ENCODE measurements at places on chromosomes 3 and 15. TPM values are rescaled to one million over a fixed set of nuclear protein-coding genes. Genes with fewer than 3 reads are reported as not detected.

FETUB gene
- not detected for total RNA-seq

MGA gene
- total RNA-seq: 40.3 TPM

- H3K27me3 ChIP-seq: no peaks in the 10 kb centered on the region
- no peak for DNase-seq
- H3K4me1 ChIP-seq: peaks cover 22% of the 10 kb centered on the region
These were observed 76.2 kb upstream of the HERC1 start for GRCh38 chr15:63909819-63910437.

DNA sequence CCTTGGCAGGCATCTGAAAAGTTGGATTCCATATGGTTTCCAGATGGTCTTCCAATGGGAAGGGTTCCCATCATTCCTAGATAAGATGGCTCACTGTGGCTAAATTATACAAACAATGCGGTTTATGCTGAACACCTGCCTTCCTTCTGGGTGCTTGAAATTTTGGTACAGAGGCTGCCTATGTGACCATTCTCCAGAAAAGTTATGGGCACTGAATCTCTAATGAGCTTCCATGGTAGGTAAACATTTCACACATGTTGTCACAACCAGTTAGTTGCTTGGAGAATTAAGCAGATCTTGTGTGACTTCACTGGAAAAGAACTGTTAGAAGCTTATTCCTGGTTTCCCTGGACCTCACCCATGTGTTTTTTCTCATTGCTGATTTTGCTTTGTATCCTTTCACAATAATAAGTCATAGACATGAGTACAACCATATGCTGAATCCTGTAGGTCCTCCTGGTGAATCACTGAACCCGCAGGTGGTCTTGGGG, 30.1 kb downstream of the PLOD2 start:
- DNase-seq: no peak
- no peak overlapping the region for H3K27ac ChIP-seq
- H3K4me3 ChIP-seq: no peak overlapping the region
- no peaks in the 10 kb centered on the region for H3K36me3 ChIP-seq

DNA sequence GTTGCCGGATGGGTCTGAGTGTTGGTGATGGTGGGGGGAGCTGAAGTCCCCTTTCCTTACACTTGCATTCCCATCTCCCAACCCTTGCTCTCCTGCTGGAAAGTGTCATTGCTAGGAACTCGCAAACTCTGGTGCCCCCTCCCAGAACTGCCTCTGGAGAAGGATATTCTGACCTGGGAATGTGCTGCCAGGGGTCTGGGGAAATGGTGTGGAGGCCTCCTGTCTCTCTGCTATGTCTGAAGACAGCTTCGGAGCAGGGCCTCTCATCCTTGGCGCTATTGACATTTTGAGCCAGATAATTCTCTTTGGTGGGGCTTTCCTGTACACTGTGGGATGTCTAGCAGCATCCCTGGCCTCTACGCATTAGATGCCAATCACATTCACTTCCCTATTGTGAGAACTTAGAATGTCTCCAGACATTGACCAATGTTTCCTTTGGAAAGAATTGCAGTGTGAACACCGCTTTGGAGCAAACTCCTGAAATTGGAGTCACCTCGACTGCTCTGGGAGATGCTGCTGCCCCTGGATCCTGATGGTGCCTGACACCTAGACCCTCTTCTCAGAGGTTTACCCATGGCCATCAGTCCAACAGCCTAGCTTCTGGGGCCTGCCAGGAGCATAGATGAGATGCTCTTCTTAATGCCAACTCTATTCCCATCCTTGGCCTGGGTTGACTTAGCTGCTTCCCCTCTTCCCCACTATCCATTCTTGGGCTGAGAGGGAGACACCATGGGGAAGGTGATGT, 2.2 kb upstream of the KY start:
- no peak overlapping the region for H3K4me3 ChIP-seq
- H3K27me3 ChIP-seq: no peaks in the 10 kb centered on the region
- H3K36me3 ChIP-seq: no peaks in the 10 kb centered on the region
- H3K4me1 ChIP-seq: peaks cover 24% of the 10 kb centered on the region

GRCh38 chr3:26574766-26575165, 47.8 kb upstream of the LRRC3B start:
- H3K4me3 ChIP-seq: no peak overlapping the region
- DNase-seq: no peak
- H3K27me3 ChIP-seq: no peaks in the 10 kb centered on the region
- no peaks in the 10 kb centered on the region for H3K36me3 ChIP-seq

DNA sequence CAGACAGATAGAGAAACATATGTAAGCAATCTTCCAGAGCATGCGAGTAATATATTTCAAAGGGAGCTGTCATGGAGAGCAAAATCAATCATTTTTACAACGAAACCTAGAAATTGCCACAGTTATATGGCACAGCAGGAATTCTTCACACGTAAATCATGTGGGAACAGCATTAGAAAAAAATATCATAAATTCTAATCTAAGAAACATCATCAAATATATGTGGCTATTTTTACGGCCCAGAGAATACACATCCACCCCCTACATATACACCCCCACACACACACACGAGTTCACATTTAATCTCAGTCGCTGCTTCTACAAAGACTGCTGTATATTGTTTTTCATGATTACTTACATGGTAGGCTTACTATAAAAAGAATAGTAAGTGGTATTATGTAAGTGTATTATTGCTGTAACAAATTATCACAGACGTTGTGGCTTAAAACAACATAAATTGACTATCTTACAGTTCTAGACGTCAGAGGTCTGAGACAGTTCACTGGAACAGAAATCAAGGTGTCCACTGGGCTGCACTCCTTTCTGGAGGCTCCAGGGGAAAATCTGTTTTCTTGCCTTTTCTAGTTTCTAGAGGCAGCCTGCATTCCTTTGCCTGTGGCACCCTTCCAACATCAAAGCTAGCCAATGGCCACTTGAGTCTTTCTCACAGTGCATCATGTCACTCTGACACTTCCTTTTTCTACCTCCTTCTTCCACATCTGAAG, 363.3 kb downstream of the ULK4 start:
- peaks cover 4% of the 10 kb centered on the region for H3K4me1 ChIP-seq
- no peaks in the 10 kb centered on the region for H3K36me3 ChIP-seq
- no peak for DNase-seq
- no peak overlapping the region for H3K27ac ChIP-seq

DNA sequence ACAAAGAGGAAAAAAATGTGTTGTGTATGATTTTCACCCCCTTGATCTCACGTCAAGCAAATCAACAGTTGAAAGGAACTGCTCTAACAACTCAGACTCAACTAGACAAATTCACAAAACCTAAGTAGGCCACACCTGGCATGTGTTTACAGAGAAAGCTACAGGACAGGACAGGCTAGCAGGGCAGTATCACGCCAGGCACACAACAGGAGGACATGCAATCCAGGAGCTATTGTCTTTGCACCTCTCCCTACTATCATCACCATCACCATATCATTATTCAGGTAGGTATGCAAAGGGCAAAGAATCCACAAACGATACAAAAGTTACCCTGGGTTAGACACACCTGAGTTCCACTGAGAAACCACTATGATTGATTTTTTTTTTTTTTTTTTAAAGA, 86.4 kb downstream of the TBL1XR1 start:
- H3K27ac ChIP-seq: no peak overlapping the region
- H3K27me3 ChIP-seq: no peaks in the 10 kb centered on the region
- no peaks in the 10 kb centered on the region for H3K36me3 ChIP-seq
- H3K4me3 ChIP-seq: no peak overlapping the region
- peaks cover 46% of the 10 kb centered on the region for H3K4me1 ChIP-seq
- DNase-seq: no peak

DNA sequence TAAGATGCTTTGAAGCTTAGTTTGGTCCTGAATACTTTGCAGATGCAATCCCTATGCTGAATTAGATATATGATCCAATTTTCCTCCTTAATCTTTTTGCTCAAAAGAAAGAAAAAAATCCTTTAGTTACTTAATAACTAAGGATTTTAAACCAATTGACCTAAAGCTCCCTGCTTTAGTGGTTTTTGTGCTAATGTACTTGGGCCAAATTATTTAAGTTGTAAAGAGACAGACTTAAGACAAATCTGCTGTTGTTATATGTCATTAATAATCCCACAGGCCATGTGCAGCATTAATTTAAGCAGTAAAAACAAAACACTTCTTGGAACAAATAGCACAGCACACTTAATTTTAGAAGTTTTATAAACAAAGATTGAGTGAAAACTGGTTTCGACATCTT, 776.1 kb upstream of the SEMA6D start:
- H3K27me3 ChIP-seq: no peaks in the 10 kb centered on the region
- no peaks in the 10 kb centered on the region for H3K4me1 ChIP-seq
- no peaks in the 10 kb centered on the region for H3K36me3 ChIP-seq
- H3K27ac ChIP-seq: no peak overlapping the region
- no peak overlapping the region for H3K4me3 ChIP-seq

- H3K36me3 ChIP-seq: no peaks in the 10 kb centered on the region
- no peak overlapping the region for H3K4me3 ChIP-seq
- H3K4me1 ChIP-seq: no peaks in the 10 kb centered on the region
- no peaks in the 10 kb centered on the region for H3K27me3 ChIP-seq
These were observed 104.1 kb upstream of the GOLGA8J start for GRCh38 chr15:29978411-29979382.

- H3K27ac ChIP-seq: peak overlapping the region; percentile 89
- no peak for DNase-seq
- H3K4me3 ChIP-seq: peak overlapping the region; percentile 51
- no peaks in the 10 kb centered on the region for H3K27me3 ChIP-seq
- no peaks in the 10 kb centered on the region for H3K4me1 ChIP-seq
These were observed 1.7 kb downstream of the TNNC1 start for GRCh38 chr3:52452126-52452525.

ELL3 gene
- total RNA-seq: 2.6 TPM

THAP10 gene
- 6.3 TPM for total RNA-seq

CHDH gene
- total RNA-seq: 2.2 TPM

MAP6D1 gene
- total RNA-seq: 0.79 TPM

DNA sequence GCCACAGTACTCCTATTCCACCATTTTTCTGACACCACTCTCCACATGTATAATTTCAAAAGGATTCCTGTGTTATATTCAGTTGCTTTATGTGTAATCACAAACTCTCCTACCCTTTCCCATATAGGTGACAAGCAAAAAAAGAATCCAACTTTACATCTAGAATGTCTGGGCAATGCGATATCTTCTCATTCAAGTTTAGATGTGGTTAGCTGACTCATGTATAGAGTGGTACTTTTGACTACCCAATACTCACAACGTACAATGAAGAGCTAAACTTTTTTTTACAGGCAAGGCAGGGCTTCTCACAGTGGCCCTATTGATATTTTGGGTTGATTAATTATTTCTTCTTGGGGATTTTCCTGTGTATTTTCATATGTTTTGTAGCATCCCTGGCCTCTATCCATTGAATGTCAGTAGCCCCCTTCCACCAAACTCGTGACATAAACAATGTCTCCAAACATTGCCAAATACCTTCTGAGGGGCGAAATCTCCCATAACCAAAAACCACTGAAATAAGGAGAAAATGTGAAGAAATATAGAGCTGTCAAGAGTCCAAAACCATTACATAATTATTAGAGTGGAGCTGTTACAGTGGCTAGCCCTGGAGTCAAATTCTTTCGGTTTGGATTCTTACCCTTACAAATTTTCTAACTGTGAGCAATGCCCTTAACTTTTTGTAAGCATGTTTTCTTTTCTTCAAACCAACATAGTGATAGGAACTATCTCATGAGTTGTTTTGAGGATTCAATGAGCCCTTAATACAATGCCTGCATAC, 342.6 kb downstream of the NSUN3 start:
- no peaks in the 10 kb centered on the region for H3K36me3 ChIP-seq
- H3K4me3 ChIP-seq: no peak overlapping the region
- H3K4me1 ChIP-seq: no peaks in the 10 kb centered on the region

- H3K4me1 ChIP-seq: no peaks in the 10 kb centered on the region
- H3K27ac ChIP-seq: no peak overlapping the region
- H3K36me3 ChIP-seq: no peaks in the 10 kb centered on the region
- no peak for DNase-seq
- no peak overlapping the region for H3K4me3 ChIP-seq
These were observed 88.6 kb downstream of the NR1I2 start for GRCh38 chr3:119870512-119870911.

GRCh38 chr3:33221241-33221640, 2.6 kb upstream of the SUSD5 start:
- no peak overlapping the region for H3K4me3 ChIP-seq
- no peaks in the 10 kb centered on the region for H3K4me1 ChIP-seq
- H3K27ac ChIP-seq: no peak overlapping the region
- no peaks in the 10 kb centered on the region for H3K27me3 ChIP-seq
- DNase-seq: no peak

CFAP91 gene
- 3.1 TPM for total RNA-seq

DNA sequence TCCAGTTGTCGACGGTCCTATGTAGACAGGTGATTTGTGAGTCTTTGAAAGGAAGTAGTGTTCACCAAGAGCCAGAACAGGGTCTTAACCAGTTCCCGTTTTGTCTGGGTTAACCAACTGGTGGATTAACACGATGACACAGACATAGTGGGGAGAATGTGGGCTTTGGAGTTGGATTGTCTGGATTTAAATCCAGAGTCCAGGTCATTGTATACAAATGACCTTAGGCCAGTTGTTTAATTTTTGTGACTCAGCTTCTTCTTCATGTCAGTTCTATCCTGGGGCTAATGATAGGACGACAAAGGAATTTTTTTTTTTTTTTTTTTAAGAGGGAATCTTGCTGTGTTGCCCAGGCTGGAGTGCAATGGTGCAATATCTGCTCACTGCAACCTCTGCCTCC, 126.7 kb downstream of the LPP start:
- no peak overlapping the region for H3K27ac ChIP-seq
- H3K4me3 ChIP-seq: no peak overlapping the region
- H3K4me1 ChIP-seq: peaks cover 71% of the 10 kb centered on the region
- no peaks in the 10 kb centered on the region for H3K36me3 ChIP-seq
- no peak for DNase-seq
- H3K27me3 ChIP-seq: no peaks in the 10 kb centered on the region

DNA sequence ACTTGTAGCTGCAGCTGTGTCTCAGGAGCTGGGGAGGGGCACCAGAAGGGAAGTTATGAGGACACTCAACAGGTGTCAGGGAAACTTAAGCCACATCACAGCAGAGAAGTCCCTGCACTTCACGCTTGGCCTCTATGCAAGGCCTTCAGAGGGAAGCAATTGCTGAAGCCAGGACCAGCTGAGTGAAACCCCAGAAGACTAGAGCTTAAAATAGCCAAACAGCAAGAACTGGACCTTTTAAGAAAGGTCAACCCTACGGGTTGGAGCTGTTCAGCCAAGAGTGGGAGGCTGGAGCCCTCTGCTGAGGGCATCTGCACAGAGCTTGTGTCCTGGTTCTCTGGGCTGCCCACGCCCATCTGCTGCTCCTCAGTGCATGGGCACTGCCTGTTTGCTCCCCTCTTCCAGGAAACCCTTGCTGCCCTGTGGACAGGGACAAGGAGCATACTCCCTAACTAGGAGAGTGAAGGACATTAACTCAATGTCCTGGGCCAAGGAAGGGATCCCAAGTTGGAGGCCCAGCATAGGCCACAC, 3.9 kb upstream of the GRAMD2A start:
- H3K4me3 ChIP-seq: no peak overlapping the region
- H3K27me3 ChIP-seq: no peaks in the 10 kb centered on the region
- H3K27ac ChIP-seq: peak overlapping the region; percentile 81
- H3K4me1 ChIP-seq: peaks cover 52% of the 10 kb centered on the region

GRCh38 chr15:44999105-44999504, 23.9 kb upstream of the SORD start:
- H3K27me3 ChIP-seq: no peaks in the 10 kb centered on the region
- no peak overlapping the region for H3K27ac ChIP-seq
- H3K36me3 ChIP-seq: no peaks in the 10 kb centered on the region
- no peak for DNase-seq
- no peaks in the 10 kb centered on the region for H3K4me1 ChIP-seq
- no peak overlapping the region for H3K4me3 ChIP-seq

- H3K4me1 ChIP-seq: no peaks in the 10 kb centered on the region
- no peak overlapping the region for H3K4me3 ChIP-seq
- no peak for DNase-seq
- H3K27me3 ChIP-seq: no peaks in the 10 kb centered on the region
- H3K36me3 ChIP-seq: peaks cover 6% of the 10 kb centered on the region
These were observed 32.0 kb downstream of the SELENOT start for GRCh38 chr3:150635076-150635475.
